ENCODE measurements at places on chromosomes 4 and X.

GRCh38 chrX:35351212-35351611 is 408.6 kb downstream of the FAM47B start:
- no peak for DNase-seq

DNA sequence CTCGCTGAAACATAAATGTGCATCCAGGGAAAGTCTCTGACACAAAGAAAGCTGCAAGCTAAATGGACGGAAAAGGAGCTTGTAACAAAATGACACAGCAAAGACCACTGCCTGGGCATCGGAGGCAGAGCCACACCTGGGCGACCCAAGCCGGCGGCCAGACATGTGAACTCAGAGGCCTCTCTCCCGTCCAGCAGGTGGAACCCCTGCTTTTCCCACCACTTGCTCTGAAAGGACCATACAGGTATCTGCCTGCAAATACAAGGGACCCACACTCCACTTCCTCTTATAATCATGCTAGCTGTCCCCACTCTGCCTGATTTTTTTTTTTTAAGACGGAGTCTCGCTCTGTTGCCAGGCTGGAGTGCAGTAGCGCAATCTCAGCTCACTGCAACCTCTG is 12.0 kb downstream of the CPLX1 start:
- DNase-seq, result no peak

DNA sequence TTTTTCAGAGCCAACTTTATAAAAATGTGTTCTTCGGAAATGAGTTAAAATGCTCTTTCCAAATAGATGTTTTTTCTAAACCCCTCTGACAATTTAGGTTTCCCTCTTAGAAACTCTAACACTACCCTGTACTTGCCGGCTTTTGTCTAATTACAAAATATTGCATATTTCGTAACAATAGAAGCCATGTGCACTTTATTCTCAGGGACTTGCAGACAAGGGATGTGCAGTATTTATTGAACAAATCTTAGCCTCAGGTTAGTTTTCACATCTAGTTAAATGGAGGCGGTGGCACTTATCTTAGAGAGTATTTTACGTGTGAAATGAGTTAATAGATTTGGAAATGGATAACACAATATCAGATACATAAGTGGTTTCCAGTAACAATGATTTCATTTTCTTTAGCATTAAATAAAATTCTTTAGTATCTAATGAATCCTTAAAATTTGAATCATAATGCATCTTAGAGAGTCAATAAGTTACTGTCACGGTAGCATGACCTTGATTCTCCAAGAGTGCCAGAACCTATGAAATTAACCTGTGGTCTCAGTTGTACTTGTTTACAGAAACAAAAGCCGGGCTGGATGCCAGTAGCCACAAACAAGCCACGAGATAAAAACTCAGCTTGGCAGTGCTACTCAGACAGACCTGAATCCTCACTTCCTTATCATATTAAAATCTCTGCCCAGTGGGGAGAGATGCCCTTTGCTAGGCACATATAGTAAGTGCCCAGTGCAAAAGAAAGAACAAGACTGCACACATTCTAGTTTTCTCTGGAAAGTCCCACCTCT is 772 bp upstream of the PABPC4L start:
- peak; percentile 7 for DNase-seq

DNA sequence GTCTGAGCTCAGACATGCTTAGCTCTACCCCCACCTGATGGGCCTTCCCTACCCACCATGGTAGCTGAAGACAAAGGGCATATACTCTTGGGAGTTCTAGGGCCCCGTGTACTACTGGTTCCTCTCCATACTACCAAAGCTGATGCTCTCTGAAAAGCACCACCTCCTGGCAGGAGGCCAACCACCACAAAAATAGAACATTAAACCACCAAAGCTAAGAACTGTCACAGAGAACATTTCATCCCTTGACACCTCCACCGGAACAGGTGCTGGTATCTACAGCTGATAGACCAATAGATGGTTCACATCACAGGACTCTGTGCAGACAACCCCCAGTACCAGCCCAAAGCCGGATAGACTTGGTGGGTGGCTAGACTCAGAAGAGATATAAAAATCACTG is 13.4 kb downstream of the EDA2R start:
- no peak for DNase-seq

All from thyroid gland (tissue), 4 donors.